Stimulated activated CD4-positive, alpha-beta T cell treated with anti-CD3 and anti-CD28 coated beads, Interleukin-15, amount 100 ng/mL, for 1 hour (primary cell): ENCODE measurements at places on chromosomes 4 and X.

DNA sequence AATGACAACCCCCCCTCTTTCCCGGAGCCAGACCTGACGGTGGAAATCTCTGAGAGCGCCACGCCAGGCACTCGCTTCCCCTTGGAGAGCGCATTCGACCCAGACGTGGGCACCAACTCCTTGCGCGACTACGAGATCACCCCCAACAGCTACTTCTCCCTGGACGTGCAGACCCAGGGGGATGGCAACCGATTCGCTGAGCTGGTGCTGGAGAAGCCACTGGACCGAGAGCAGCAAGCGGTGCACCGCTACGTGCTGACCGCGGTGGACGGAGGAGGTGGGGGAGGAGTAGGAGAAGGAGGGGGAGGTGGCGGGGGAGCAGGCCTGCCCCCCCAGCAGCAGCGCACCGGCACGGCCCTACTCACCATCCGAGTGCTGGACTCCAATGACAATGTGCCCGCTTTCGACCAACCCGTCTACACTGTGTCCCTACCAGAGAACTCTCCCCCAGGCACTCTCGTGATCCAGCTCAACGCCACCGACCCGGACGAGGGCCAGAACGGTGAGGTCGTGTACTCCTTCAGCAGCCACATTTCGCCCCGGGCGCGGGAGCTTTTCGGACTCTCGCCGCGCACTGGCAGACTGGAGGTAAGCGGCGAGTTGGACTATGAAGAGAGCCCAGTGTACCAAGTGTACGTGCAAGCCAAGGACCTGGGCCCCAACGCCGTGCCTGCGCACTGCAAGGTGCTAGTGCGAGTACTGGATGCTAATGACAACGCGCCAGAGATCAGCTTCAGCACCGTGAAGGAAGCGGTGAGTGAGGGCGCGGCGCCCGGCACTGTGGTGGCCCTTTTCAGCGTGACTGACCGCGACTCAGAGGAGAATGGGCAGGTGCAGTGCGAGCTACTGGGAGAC lies 1.6 kb downstream of the PCDH10 start:
- no peak for DNase-seq

GRCh38 chr4:113349430-113349829 lies 300.0 kb downstream of the ANK2 start:
- DNase-seq, result no peak

DNA sequence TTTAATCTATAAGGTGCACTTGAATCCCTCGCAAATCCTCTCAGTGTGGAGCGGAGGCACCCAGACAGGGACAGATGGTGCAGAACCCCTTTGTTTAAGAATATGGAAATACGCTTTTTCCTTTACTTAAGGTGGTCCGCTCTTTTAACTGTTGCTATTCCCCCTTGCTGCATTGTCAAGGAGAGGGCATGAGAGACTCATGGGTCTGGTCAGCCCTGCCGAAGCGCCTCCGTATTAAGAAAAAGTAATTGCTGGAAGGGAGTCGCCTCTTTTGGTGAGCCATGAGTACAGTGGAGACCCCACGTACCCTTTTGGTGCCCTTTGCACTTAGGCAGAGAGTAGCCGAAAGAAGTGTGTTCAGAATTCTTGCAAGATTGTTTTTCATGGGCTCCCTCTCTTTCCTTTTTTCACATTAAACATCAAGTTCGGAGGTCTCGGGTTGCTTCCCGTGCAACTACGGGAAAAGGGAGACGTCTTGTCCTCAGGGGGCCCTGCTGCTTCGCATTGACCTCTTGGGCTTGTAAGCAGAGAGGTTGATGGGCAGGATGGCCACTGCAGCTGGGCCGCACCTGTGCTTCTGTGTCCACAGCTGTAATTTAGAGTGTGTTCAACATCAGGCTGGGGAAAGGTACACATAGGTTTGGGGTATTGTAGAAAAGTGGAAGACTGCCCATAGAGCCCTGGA lies 109.6 kb downstream of the SPRY1 start:
- no peak for DNase-seq

- DNase-seq, result no peak
Observed at GRCh38 chr4:114334884-114335330, 263.7 kb upstream of the UGT8 start.

DNA sequence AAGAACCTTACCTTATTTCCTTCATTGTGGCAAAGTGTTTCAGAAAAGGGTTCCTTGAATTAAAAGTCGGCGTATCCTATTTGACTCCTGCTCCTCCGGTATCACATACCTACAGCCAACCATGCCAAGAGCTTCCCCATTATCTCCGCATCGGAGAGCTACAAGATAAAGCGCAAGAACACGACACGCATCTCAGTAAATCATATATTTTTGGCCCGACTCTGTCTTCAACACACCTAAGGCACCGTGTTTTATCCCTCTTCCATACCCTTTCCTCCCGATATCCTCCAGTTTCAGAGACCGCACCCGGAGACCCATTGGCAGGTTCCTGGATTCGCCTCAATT lies 497 bp upstream of the THAP9 start:
- DNase-seq, result no peak
